Adrenal gland (tissue), 19 donors: ENCODE measurements at places on chromosomes 5 and 9. TPM values are rescaled to one million over a fixed set of nuclear protein-coding genes. Genes with fewer than 3 reads are reported as not detected.

PCDHA4 gene
- 0.09 TPM for total RNA-seq

TMOD1 gene
- total RNA-seq, result 86.5 TPM

DCAF10 gene
- total RNA-seq, result 30.3 TPM

HTR4 gene
- total RNA-seq, result 1.5 TPM

FGFR4 gene
- 37.2 TPM for total RNA-seq

GRCh38 chr9:125495172-125496119, 211.6 kb downstream of the MAPKAP1 start:
- DNase-seq, result no peak

VLDLR gene
- 39.4 TPM for total RNA-seq

C5orf46 gene
- not detected for total RNA-seq

DNA sequence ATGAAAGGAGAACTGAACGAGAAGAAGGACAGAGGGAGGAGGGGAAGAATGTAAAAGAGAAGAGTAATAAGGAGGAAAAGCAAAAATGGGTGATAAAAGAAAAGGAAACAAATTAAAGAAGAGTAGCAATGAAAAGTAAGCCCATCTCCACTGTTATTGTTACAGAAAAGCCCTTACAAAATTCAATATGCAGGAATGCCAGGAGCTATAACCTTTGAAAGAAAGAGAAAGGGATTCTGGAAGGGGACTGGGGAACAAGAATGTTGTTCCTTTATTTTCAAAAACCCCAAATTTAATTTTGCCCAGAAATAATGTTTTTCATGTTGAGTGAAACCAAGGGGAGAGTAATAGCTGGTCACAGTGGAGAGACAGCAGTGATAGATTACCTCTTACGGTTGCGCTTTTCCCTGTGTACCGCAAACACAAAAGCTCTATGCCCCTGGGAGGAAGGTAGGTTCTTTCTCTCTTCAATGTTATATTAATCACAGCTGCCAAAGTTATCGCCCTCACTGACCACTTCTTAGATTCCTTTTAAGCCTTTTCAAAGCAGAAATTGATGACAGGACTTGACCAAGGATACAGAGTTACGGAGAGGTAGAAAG, 86.7 kb downstream of the BRINP1 start:
- DNase-seq, result no peak

DNA sequence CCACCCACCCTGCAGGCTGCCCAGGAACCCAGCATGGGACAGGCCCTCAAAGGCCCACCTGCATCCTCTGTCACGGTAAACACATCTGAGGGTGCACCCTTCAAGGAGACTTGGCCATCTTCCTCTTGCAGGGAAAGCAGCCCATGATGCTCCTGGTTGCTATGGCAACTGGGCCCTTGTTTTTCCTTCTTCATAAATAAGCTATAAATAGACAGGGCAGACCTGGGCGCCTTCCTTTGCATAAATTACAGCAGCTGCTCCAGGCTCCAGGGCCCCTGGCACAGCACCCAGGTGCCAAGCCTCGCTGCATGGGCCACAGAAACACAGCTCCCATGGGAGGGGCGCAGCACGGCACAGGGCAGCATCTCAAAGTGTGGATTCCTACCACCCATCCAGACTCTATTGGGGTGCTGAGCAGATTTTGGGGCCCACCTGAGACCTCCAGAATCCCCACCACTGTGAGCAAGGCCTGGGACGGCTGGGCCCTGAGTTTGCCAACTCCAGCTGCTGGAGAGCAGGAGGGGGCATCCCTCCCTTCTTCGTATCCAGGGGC, 5.8 kb upstream of the PSMB7 start:
- DNase-seq, result peak; percentile 76

- no peak for DNase-seq
These were observed 179.2 kb downstream of the HSD17B3 start for GRCh38 chr9:96122751-96123150.

- DNase-seq, result no peak
These were observed 147.4 kb downstream of the PBX3 start for GRCh38 chr9:125894566-125894965.

DNA sequence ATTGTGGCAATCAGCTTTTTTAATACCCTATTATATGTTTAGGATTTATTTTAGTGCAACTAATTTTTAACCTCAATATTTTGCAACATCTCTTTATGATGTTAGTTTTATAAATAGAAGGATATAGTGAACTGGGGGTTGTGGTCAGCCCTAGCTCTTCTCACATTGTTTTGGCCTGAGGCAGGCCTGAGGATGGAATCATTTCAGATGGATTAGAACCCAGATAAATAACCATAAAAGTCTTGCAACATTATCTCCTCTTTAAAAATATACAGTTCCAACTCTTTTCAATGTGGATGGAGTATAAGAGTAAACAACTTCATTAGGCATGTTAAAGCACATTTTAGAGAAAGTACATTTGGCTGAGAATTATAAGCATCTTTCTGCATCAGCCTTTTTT, 522.7 kb downstream of the NR2F1-AS1 start:
- DNase-seq, result no peak

GRCh38 chr5:135543485-135544304, 7.9 kb upstream of the NEUROG1 start:
- DNase-seq, result peak; percentile 36

DNA sequence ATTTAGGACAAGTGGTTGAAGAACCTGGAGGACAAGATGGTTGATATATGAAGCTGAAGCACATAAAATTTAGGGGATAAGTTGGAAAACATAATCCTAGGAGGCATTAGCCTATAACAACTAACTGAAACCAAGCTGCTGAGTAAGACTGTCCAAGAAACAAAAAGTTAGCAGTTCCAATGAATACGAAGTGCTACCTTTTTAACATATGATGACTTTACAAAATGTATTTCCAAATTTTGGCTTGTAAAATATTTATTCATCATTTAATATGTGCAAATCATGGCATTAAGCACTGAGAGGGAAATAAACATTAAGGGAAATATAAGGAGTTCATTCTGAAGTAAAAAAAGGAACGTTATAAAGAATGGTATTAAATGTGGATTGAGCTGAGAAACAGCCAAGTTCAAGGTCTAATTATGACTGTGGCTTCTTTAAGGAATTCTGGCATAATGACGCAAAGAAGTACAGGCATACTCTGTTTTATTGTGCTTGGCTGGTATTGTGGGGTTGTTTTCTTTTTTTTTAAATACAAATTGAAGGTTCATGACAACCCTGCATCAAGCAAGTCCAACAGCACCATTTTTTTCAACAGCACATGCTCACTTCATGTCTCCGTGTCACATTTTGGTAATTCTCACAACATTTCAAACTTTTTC, 7.7 kb downstream of the RAPGEF6 start:
- DNase-seq, result no peak

HRCT1 gene
- total RNA-seq, result 1.9 TPM

- DNase-seq, result no peak
These were observed 23.5 kb upstream of the AIF1L start for GRCh38 chr9:131072871-131073237.

SPAAR gene
- total RNA-seq, result 3.3 TPM

DNA sequence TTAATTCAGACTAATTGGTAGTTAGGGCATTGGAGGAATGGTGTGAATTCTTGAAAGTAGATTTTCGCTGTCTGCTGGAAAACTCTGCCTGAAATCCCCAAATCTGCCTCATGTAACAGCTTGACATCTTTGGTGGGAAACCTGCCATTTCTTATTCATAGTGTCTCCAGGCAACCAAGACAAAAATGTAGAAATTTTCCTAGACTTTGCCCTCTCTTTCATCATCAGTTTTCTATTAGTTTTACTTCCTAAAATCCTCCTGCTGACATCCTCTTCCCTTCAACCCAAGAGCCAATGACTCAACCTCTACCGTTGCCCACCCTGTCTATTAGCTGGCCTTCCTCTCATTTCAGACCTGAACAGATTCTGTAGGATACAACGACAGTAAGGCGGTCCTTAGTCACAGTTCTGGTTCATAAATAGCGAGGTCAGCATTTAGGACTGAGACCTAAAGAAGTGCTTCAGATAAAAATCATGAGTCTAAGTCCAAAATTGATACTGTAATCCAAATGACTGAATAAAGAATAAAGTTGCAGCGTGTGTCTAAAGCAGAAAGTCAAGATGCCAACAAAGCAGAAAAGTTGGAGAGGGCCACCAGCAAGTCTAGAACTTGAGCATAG, 133.9 kb downstream of the MUSK start:
- no peak for DNase-seq

DNA sequence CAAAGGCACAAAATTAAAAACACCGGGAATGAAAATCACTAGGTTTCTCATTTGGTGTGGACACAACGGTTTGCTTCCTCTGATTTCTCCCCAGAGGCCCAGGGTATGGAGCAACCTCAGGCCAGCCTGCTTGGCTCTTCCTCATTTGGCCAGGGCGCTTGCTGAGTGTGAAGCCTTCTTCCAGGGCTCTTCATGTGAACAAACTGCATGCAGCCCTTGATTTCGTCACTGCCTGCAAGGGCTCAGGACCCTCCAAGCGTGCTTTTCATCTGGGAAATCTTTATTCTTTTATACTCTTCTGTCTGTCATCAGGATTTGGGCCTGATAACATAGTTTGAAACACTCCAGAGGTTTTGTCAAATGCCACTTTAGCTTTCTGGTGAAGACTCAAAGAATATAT, 122.6 kb upstream of the KLF4 start:
- DNase-seq, result peak; percentile 39

DNA sequence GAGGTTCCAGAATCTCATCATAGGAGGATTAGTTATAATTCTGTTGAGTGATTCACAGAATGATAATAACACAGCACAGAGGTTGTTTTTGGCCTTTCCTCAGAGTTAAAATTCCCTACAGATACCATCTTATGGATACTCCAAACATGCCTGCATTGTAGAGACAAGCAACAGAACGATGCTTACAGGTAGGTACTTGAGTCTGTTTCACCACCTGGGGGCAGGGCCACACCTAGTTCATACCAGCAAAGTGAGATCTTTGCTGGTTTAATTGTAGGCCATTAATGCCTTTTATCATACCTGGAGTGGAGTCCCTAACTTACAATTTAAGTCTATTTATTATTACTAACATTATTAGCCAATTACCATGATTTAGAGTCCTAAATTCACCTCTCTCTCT, 416.5 kb upstream of the TLE4 start:
- DNase-seq, result no peak

STOML2 gene
- 186 TPM for total RNA-seq

GRCh38 chr9:96089452-96090085, 212.4 kb downstream of the HSD17B3 start:
- peak; percentile 11 for DNase-seq

DNA sequence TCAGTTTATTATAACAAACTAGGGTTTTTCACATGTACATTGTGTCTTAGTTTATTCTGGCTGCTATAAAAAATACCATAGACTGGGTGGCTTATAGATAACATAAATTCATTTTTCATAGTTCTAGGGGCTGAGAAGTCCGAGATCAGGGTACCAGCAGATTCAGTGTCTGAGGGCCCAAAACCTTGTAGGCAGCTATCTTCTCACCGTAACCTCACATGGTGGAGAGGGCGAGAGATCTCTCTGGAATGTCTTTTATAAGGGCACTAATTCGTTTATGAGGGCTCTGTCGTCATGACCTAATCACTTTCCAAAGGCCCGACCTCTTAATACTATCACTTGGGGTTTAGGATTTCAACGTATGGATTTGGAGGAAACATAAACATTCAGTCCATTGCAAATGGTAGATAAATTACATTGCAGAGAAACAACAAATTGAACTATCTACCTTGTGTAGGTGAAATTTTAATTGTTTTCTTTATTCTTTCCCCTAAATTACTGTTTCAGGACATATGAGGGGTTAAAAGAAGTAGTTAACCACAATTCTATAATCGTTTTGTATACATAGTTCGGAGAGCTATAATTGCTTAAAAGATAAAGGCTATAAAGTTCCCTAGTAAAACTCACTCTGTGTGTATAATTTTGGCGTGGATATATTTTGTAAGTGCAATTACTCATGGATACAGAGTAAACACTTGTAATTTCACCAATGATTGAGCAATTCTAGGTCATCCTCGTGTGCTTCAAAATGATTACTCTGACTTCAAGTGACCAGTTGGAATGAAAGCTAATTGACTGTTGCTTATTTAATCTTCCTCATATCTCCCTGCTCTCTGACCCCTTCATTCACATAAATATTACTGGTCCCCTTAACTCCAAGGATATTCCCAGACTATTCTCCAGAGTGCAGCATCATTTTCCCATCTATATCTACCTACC, 247.5 kb upstream of the TMEM161B start:
- no peak for DNase-seq

- no peak for DNase-seq
These were observed 421.9 kb upstream of the ADAMTSL1 start for GRCh38 chr9:18052060-18052459.

DNA sequence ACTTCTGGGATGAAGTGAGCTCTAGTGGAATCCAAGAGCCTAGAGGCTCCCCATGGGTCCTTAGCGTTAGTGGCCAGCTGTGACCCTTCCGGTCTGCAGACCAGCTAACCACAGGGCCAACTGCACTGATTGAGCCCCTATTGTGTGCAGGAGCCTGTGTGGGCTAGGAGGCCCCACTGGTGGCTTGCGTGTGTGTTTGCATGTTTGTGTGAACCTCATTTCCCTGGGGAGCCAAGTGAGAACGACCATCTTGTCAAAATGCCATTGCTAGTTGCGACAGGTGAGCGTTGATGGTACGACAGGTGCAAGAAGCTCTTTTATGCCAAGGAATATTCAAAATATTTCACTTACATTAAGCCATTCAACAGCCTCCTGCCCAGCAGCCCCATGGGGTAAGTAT, 44.1 kb upstream of the ANKRD33B start:
- DNase-seq, result no peak

- no peak for DNase-seq
These were observed 41.2 kb downstream of the NIM1K start for GRCh38 chr5:43232943-43233833.

PCDHA5 gene
- total RNA-seq, result 0.14 TPM

DNA sequence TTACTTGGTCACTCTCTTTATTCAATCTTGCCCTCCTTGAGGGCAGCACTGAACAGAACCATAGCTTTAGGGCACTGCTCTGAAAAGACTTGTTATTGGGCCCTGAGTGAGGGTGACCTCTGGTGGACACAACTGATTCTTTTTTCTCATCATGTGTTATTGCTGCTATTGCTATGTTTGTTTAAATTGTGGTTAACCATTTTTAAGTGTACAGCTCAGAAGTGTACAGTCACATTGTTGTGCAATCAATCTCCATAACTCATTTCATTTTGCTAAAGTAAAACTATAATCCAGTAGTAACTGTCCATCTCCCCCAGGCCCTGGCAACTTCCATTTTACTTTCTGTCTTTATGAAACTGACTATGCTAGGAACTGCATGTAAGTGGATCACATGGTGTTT, 351.1 kb upstream of the RIOK2 start:
- DNase-seq, result peak; percentile 15

GRCh38 chr5:125710745-125711144, 712.5 kb upstream of the GRAMD2B start:
- no peak for DNase-seq

BTNL9 gene
- total RNA-seq, result 20.3 TPM

SLC6A3 gene
- not detected for total RNA-seq

AGXT2 gene
- not detected for total RNA-seq

- DNase-seq, result no peak
These were observed 31.0 kb downstream of the TTC1 start for GRCh38 chr5:160039810-160040470.
